ENCODE measurements at places on chromosomes 4 and X. TPM values are rescaled to one million over a fixed set of nuclear protein-coding genes. Genes with fewer than 3 reads are reported as not detected.

GRCh38 chr4:79823148-79823763, 249.8 kb downstream of the ANTXR2 start:
- DNase-seq, result no peak

DNA sequence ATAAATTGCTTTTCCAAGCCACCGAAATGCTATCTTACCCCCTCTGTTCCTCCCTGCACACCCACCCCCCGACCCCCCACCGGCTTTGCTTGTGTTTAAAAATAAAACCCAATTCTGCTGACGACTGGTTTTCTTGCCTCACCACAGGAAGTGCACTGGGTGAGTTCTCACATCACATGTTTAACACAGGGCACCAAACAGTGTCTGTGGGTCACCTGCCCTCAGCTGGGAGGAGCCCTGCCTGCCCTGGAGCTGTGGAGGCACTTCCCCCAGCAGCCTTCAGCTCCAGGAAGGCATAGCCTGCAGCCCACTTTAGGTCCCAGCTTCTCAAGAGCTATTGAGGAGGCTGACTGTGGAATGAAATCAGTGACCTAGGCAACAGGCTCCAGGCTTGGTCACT, 8.8 kb downstream of the TMEM255A start:
- DNase-seq, result peak; percentile 3

GRCh38 chrX:135481696-135482179, 38.7 kb upstream of the INTS6L start:
- DNase-seq, result no peak

- no peak for DNase-seq
Measured at GRCh38 chrX:111811831-111812230, 64.2 kb upstream of the TRPC5OS start.

GRCh38 chr4:124025428-124025827, 628.8 kb downstream of the SPRY1 start:
- DNase-seq, result no peak

DNA sequence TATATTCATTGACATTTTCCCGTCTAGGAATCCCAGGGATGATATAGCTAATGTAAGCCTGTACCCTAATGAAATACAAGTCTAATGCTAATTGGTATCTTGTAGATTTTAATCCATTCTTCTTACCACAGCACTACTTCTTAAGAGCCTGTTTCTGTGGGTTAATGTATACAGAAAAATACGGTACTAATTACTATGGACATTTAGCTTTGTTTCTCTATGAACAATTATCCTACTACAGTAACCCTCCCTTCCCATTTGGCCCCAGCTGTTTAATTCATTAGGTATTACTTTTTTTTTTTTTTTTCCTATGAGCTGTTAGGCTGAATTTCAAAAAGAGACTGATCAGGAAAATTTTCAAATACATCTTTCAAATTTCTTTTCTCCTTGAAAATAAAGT, 245.1 kb upstream of the SLC7A11 start:
- DNase-seq, result no peak

- DNase-seq, result no peak
Measured at GRCh38 chr4:137981277-137981676, 260.9 kb downstream of the SLC7A11 start.

DNA sequence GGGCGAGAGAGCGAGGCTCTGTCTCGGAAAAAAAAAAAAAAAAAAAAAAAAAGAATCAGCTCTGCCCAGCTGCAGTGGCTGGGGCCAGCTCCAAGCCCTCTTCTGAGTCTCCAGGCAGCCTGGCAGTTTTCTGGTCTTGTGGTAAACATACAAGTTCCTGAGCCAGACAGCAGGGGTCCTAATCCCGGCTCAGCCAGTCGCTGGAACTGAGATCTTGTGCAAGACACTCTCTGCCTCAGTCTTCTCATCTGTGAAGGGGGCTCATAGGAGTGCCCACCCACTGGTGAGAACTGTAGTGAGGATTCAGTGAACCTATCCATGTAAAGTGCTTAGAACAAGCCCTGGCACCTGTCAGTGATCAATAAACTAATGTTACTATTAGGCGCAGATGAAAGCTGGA, 41.8 kb downstream of the C4orf50 start:
- no peak for DNase-seq

GRCh38 chr4:52651996-52652672, 7.0 kb downstream of the USP46 start:
- DNase-seq, result no peak

Gene DGKK
- total RNA-seq, result not detected

All from activated T-cell treated with anti-CD3 and anti-CD28 coated beads, Interleukin-2, amount 50 U/mL, for 72 hours (primary cell).